ENCODE measurements at places on chromosomes 7 and 10.

DNA sequence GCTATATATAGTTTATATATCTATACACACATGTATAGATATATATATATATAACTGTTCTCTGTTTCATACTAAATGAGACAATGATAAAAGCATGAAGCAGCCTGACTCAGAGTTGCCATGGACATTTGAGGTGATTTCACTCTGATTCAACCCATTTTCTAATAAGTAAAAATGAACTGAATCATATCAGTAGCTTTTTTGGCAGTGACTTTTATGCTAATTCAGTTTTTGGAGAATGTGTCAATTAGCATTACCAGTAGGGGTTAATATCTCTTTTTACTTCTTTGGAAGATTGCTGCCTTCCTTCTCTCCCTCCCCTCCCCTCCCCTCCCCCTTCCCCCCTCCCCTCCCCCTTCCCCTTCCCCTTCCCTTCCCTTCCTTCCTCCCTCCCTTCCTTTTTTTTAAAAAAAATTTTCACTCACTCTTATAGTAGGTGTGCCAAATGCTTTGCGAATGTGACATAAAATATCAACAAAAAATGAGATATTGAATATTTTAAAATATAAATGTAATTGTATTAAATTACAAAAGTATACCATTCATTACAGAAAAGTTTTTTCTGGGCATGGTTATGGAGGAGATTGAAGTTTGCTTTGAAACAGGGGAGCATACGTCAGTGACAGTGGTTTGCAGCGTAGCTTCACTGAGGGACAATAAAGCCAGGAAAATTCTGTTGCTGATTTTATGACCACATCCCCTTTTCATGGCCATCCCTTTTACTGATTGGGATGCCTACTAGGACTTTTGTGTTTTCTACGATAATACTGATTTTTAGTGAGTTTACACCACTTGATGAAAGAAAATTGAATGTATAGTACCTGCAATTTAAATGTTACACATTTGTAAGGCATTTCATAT is 64.0 kb upstream of the KLF6 start:
- no peak for DNase-seq

GRCh38 chr10:100008142-100008522 is 1.6 kb downstream of the DNMBP start:
- DNase-seq, result no peak

DNA sequence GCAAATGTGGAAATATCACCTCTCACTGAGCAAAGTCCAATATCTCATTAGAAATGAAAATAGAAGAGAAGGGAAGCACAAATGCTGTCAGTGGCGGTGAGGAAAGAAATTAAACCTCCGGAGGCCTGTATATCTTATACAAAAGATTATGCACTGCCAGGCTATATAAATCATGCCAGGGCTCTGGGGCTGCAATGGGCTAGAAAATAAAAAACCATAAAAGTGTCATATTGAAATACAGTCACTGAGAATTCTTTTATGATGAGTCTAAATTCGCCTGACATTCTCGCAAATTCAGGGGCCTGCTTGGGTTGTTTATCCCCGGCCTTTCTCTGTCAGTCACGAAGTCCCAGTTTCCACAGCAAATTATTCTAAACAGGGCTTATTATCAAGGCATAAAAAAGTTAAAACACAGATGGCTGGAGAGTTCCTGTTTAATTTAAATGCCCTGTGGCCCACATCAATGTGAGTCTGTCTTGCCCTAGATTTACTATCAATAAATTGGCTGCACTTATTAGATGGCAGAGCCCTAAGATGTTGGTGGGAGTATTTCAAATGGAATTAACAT is 193.8 kb downstream of the SNX10 start:
- DNase-seq, result no peak

DNA sequence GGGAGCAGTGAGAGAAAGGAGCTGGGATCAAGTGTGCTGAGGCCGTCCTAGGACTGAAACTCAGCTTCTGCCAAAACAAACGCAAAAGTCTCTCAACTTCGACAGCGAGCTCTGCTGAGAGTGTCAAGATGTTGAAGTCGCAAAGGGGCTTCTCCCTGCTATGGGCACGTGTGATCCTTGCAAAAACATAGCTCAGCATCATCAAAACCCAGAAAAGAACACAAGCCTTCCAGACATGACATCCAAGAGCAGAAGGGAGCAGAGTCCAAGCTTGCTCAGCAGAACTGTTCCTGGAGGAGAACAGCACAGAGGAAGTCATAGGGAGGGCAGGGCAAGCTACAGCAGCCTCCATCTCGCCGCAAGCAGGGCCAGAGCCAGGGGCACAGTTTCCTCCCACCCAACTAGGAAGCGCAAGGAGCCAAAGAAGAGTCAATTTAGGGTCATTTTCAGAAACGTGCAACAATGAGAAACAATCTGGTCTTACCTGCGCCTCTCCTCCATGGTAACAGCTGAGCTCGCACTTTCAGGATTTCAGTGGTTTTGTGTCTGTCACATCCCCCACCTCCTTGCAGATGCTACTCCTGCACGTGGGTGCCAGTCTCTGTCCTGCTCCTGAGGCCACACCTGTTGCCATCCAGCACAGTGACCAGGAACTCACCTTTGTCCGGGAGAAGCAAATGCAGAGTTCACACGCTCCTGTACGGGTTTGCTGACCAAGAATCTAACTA is 113.9 kb downstream of the DIP2C start:
- DNase-seq, result no peak

- no peak for DNase-seq
Measured at GRCh38 chr10:4103603-4104002, 318.6 kb upstream of the KLF6 start.

DNA sequence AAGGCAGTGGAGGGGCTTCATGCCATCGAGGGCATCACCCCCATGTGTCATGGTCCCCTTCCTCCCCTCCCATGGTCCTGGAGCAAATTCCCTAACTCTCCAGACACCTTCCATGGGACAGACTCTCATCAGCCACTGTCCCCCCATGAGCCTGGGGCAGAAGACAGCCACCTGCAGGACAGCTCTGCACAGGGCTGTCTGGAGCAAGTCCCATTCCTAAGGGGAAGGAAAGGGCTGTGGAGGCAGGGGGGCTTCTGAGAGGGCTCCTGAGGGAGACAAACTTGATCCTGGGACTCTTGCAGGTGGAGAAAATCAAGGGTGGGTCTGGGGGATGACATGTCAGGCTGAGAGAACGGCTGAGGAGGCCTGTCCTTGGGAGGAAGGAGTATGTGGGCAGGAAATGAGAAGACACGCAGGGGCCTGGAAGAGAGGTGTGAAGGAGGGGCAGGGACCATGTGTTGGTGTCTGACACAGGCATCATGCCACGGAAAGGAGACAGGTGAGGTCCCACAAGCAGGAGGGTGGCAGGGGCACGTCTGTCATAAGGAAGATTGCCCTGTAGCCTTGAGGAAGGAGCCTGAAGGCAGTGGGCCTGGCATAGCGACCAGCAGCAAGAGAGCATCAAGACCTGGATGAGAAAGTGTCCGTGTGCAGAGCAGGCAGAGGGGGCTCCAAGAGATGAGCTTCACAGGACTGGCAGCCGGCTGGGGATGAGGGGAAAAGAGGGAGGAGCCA is 14.4 kb upstream of the GDF10 start:
- no peak for DNase-seq

- peak; percentile 5 for DNase-seq
Measured at GRCh38 chr7:116525913-116526861, 1.4 kb downstream of the CAV1 start.

- no peak for DNase-seq
Measured at GRCh38 chr10:104892879-104893617, 252.0 kb downstream of the SORCS3 start.

DNA sequence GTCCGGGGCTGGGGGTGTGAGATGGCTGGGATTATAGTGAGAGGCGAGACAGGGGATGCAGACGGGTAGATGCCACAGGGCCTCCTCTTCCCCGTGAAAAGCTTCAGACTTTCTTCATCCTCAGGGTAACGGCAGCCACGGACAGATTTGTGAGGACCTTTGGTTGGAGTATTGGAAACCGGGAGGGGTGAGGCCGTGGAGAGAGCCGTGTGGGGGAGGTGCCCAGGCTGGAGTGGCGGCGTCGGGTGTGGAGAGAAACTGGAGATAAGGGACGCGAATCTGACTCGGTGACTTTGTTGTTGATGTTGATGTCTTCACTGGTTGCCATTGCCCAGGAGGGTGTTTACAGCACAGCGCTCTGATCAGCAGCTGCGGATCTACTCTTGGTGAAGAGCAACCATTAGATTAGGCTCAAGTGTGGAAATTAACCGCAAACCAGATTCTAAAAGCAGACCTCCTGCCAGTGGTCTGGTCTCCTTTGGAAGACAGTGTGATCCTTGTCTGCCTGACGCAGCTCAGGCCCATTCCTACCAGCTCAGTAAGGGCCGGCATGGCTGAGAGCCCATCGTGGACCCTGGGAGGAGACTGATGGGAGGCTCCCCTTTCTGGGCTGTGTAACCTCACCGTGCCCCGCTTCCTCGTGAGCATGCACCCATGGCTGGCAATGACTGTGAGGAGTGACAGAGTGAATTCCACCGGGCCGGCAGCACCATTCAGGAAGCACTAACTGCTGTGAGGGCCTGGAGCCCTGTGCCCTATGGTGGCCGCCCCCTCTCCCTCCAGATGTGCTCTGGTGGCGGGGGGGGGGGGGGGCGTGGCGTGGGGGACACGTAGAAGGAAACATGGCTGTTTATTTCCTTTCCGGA is 90.3 kb downstream of the INPP5A start:
- DNase-seq, result no peak

- no peak for DNase-seq
Measured at GRCh38 chr10:23604613-23605012, 165.7 kb downstream of the OTUD1 start.

GRCh38 chr10:77514870-77515269 is 122.7 kb downstream of the KCNMA1 start:
- no peak for DNase-seq

GRCh38 chr7:39211581-39211980 is 233.9 kb downstream of the POU6F2 start:
- DNase-seq, result no peak

DNA sequence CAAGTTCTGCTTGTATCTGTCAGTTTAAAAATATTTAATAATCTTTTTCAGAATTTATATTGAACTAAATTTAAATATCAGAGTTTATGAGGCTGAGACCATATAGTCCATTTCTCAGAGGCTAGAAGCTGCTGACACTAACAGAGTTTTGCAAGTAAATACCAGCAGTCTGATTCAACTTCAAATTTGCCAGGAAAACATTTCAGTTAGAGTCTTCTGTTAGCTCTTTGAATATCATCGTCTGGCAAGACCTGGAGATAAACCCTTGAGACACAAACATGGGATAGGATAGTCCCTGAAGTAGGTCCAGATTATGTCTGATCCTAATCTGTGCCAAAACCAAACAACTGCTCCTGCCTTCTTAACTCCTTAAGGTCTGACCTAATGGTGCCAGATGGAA is 472.8 kb upstream of the STEAP1 start:
- DNase-seq, result no peak

DNA sequence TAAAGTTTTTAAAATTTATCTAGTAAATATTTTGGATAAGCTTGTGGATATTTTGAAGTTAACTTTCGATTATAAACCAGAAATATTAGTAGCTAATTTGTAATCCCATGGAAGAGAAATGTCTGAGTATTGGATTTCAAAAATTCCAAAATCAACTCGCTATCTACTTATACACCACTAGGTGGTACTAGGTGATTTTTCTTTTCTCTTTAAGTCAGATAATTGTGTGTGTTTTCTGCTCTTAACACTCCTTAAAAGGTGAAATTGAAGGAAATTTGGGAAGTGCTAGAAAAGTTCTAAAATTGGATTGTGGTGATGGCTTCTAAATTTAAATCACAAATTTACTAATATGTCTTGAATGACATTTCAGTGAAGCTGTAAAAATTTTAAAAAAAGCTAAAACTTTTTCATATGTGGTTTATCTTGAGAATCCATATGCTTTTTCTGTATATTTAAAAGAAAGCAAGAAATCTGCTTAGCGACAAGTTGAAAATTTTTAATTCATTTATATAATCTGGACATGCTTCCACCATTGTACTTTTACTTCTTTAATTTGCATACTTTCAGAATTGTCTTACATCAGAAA is 90.2 kb downstream of the IPMK start:
- no peak for DNase-seq

DNA sequence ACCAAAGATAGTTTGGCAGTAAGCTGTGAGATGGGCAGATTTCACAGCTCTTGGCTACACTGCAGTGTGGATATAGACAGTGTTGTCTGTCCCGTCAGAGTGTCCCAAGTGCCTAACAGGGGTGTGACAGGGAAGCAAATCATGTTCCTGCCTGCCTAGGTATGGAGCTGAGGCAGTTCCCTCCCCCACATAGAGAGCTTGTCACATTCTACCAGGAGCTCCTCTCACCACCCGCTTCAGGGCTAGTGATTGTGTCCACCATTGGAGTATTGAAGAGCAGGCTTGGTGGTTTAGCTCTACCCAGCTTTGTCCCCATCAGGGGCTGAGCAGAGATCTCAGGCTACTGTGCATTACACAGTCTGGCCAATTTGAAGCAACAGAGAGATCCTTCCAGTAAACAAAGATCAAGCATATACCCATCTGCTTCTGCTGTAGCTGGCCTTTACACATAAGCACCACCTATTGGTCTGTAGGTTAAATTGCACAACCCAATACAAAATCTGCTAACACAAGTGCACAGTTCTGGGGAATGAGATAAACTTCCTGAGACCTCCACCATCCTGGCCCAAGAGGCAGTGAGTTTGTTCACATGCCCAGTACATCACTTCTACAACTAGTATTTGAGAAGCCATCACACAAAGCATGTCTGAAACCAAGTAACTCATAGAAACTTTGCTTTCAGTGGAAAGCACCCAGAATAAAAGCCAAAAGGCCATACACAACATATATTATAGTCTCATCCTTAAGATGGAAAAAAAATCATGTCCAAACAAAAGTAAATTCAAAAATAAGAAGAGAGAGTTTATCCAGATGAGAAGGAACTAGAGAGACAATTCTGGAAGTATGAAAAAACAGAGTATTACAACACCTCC is 67.3 kb downstream of the GLCCI1 start:
- DNase-seq, result no peak

DNA sequence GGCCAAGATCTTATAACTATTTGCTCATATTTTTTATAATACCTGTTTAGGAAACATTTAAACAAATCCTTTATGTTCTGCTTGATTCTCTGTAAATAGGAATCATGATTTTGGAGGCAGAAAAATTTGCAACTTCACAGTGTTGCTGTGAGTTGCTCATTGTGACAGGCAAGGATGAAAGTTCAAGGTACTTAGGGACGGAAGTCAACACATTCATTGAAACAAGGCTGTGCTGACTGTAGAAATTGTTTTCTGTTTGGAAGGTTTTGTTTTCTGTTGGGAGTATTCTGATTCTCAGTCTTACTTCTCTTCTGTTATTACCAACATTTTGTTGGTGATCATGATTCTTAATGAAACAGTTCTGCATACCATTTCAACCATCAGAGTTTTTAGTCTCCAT is 54.9 kb downstream of the FANK1 start:
- DNase-seq, result no peak
